ENCODE measurements at places on chromosomes 6 and 20. TPM values are rescaled to one million over a fixed set of nuclear protein-coding genes. Genes with fewer than 3 reads are reported as not detected.

The SPTLC3 gene
- 0.22 TPM for total RNA-seq

The NOTCH4 gene
- 0.37 TPM for total RNA-seq

The ZNF341 gene
- 7.4 TPM for total RNA-seq

The ELOVL2 gene
- total RNA-seq: not detected

All from T-helper 1 cell treated with Interleukin-12 subunit alpha and Interleukin-12 subunit beta and Interleukin-4 antibody, amounts not matched to agents 30 ng/mL and 1 ng/mL, for 36 hours (primary cell).